ENCODE measurements at places on chromosomes 1 and 21. TPM values are rescaled to one million over a fixed set of nuclear protein-coding genes. Genes with fewer than 3 reads are reported as not detected.

GRCh38 chr1:202081992-202082391 lies 40.7 kb upstream of the GPR37L1 start:
- no peak overlapping the region for H3K27ac ChIP-seq
- DNase-seq = no peak
- H3K27me3 ChIP-seq = no peaks in the 10 kb centered on the region
- no peak overlapping the region for H3K4me3 ChIP-seq
- H3K36me3 ChIP-seq = no peaks in the 10 kb centered on the region
- H3K4me1 ChIP-seq = no peaks in the 10 kb centered on the region

GRCh38 chr1:115082949-115083348 lies 6.4 kb downstream of the TSPAN2 start:
- no peak overlapping the region for H3K27ac ChIP-seq
- no peaks in the 10 kb centered on the region for H3K27me3 ChIP-seq
- H3K4me1 ChIP-seq = peaks cover 23% of the 10 kb centered on the region
- no peaks in the 10 kb centered on the region for H3K36me3 ChIP-seq
- no peak for DNase-seq

- H3K4me3 ChIP-seq = no peak overlapping the region
- no peaks in the 10 kb centered on the region for H3K27me3 ChIP-seq
- H3K27ac ChIP-seq = no peak overlapping the region
Measured at GRCh38 chr1:228347181-228347580, 59.5 kb downstream of the TRIM11 start.

- DNase-seq = peak; percentile 27
- H3K36me3 ChIP-seq = no peaks in the 10 kb centered on the region
- peak overlapping the region; percentile 38 for H3K4me3 ChIP-seq
- H3K27me3 ChIP-seq = no peaks in the 10 kb centered on the region
Measured at GRCh38 chr1:64933296-64934070, 32.9 kb downstream of the JAK1 start.

- no peaks in the 10 kb centered on the region for H3K4me1 ChIP-seq
- H3K36me3 ChIP-seq = no peaks in the 10 kb centered on the region
- H3K4me3 ChIP-seq = no peak overlapping the region
- DNase-seq = no peak
Measured at GRCh38 chr1:214957330-214958137, 125.0 kb upstream of the KCNK2 start.

DNA sequence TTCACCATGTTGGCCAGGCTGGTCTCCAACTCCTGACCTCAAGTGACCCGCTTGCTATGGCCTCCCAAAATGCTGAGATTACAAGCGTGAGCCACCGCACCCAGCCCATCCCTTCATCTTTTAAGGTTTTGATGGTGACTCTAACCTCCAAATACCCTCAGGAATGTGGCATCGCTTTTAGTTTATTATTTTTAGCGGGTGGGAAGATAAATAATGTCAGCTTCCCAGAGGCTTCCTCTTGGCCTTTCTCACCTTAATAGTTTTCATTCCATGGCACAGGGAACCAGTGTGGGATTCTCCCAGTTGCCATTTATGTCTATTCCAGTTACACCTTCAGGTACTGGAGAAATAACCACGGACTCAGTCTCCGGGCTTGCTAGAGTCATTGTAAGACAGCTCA lies 92.1 kb upstream of the LRRN2 start:
- H3K27ac ChIP-seq = no peak overlapping the region
- no peak for DNase-seq
- H3K4me3 ChIP-seq = no peak overlapping the region
- no peaks in the 10 kb centered on the region for H3K36me3 ChIP-seq
- no peaks in the 10 kb centered on the region for H3K4me1 ChIP-seq

- no peaks in the 10 kb centered on the region for H3K27me3 ChIP-seq
- peaks cover 3% of the 10 kb centered on the region for H3K4me1 ChIP-seq
- H3K27ac ChIP-seq = no peak overlapping the region
- H3K36me3 ChIP-seq = no peaks in the 10 kb centered on the region
- DNase-seq = no peak
Measured at GRCh38 chr21:44455524-44456213, 359 bp downstream of the LRRC3 start.

DNA sequence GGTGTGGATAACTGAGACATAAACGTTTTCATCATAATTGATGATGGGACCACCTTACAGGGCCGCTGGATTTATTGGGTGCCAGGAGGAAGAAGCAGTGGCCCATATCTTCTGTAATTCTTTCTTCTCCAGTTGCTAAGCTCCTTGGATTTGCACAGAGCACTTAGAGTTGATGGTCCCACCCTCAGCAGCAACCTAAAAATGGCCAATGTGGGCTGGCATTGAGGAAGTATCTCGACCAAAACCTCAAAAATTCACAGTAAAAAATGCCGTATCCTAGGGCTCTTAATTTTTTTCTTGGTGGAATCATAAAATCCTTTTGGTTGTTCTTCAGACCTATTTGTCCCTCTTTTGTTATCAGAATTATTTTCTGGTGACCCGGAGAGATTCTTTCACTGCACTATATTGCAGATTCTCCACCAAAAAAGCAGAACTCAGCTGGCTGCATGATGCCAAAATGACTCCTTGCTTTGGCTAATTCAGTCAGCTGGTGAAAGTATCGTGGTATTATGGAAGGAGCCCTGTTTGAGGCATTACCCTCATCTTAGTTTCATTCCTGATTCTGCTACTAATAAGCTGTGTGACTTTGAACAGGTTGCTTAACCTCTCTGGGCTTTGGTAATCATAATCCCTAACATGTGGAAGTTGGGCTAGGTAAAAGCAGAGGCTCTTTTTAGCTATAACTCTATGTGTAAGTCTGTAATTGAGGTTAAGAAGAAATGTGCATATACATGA lies 27.6 kb downstream of the KIRREL1 start:
- peak overlapping the region; percentile 91 for H3K27ac ChIP-seq
- no peak for DNase-seq
- H3K27me3 ChIP-seq = no peaks in the 10 kb centered on the region
- no peaks in the 10 kb centered on the region for H3K36me3 ChIP-seq
- no peak overlapping the region for H3K4me3 ChIP-seq
- peaks cover 99% of the 10 kb centered on the region for H3K4me1 ChIP-seq

The SYT11 gene
- total RNA-seq = 49.5 TPM
